ENCODE measurements at places on chromosomes 12 and 14. TPM values are rescaled to one million over a fixed set of nuclear protein-coding genes. Genes with fewer than 3 reads are reported as not detected.

GRCh38 chr12:7695566-7696197 is at the start of gene GDF3:
Gene GDF3 (minus strand): TSS chr12:7695775. CDS start chr12:7695728, 47 bp downstream.
- DNase-seq = no peak
- H3K4me3 ChIP-seq = no peak within 1 kb of the TSS
- no peaks in the 10 kb centered on the region for H3K36me3 ChIP-seq
- no peaks in the 10 kb centered on the region for H3K27me3 ChIP-seq
- H3K27ac ChIP-seq = no peak within 1 kb of the TSS

GRCh38 chr14:33504246-33505099 is 446.4 kb downstream of the EGLN3 start:
- DNase-seq = no peak
- no peak overlapping the region for H3K27ac ChIP-seq
- H3K4me3 ChIP-seq = no peak overlapping the region
- H3K27me3 ChIP-seq = no peaks in the 10 kb centered on the region
- H3K4me1 ChIP-seq = no peaks in the 10 kb centered on the region
- H3K36me3 ChIP-seq = no peaks in the 10 kb centered on the region

Gene LRTM2
- total RNA-seq = not detected

GRCh38 chr12:92290350-92290695 is 144.7 kb upstream of the BTG1 start:
- no peak for DNase-seq
- H3K27ac ChIP-seq = no peak overlapping the region
- no peaks in the 10 kb centered on the region for H3K36me3 ChIP-seq
- H3K4me3 ChIP-seq = no peak overlapping the region

- H3K36me3 ChIP-seq = no peaks in the 10 kb centered on the region
- peaks cover 34% of the 10 kb centered on the region for H3K27me3 ChIP-seq
- DNase-seq = peak; percentile 12
- H3K4me3 ChIP-seq = peak overlapping the region; percentile 58
- peaks cover 11% of the 10 kb centered on the region for H3K4me1 ChIP-seq
Measured at GRCh38 chr12:62632411-62632918, 165.8 kb downstream of the MON2 start.

Gene PSME2
- 13.7 TPM for total RNA-seq

Gene CYP46A1
- total RNA-seq = 0.25 TPM

Gene TAS2R10
- not detected for total RNA-seq

- H3K4me3 ChIP-seq = no peak overlapping the region
- DNase-seq = no peak
Measured at GRCh38 chr12:13347241-13348043, 150.9 kb downstream of the EMP1 start.

Gene ALDH1L2
- total RNA-seq = 0.95 TPM

- H3K27me3 ChIP-seq = no peaks in the 10 kb centered on the region
- no peak overlapping the region for H3K27ac ChIP-seq
- H3K36me3 ChIP-seq = no peaks in the 10 kb centered on the region
Measured at GRCh38 chr14:28344381-28344780, 422.2 kb upstream of the FOXG1 start.

Gene OR6C2
- not detected for total RNA-seq

- H3K4me3 ChIP-seq = no peak overlapping the region
- no peaks in the 10 kb centered on the region for H3K27me3 ChIP-seq
- DNase-seq = no peak
- no peaks in the 10 kb centered on the region for H3K4me1 ChIP-seq
- H3K27ac ChIP-seq = no peak overlapping the region
Measured at GRCh38 chr14:61897300-61897699, 135.1 kb downstream of the SNAPC1 start.

Gene PLXNC1
- 1.8 TPM for total RNA-seq

DNA sequence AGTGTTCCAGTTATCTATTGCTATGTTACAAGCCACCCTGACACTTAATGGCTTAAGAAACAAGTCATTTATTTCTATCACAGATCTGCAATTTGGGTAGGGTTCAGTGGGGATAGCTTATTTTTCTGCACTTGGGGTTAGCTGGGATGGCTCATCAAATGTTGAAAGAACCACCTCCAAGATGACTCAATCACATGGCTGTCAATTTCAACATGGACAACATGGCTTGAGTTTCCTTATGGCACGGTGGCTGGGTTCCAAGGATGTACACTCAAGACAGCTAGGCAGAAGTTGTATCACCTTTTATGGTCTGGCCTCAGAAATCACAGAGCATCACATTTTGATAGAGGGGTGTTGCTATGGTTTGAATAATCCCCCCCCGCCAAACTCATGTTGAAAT is 24.5 kb upstream of the IGF1 start:
- H3K4me3 ChIP-seq = no peak overlapping the region
- no peaks in the 10 kb centered on the region for H3K27me3 ChIP-seq
- H3K36me3 ChIP-seq = no peaks in the 10 kb centered on the region
- H3K4me1 ChIP-seq = no peaks in the 10 kb centered on the region
- DNase-seq = no peak

- no peak overlapping the region for H3K4me3 ChIP-seq
- no peaks in the 10 kb centered on the region for H3K27me3 ChIP-seq
- H3K27ac ChIP-seq = no peak overlapping the region
- DNase-seq = no peak
Measured at GRCh38 chr14:68270342-68270741, 450.8 kb downstream of the RAD51B start.

GRCh38 chr12:3838076-3838475 is 35.1 kb downstream of the PARP11 start:
- H3K36me3 ChIP-seq = no peaks in the 10 kb centered on the region
- no peak overlapping the region for H3K27ac ChIP-seq
- no peaks in the 10 kb centered on the region for H3K4me1 ChIP-seq
- no peaks in the 10 kb centered on the region for H3K27me3 ChIP-seq
- no peak for DNase-seq

GRCh38 chr12:10293570-10294227 is 14.0 kb upstream of the KLRD1 start:
- no peaks in the 10 kb centered on the region for H3K36me3 ChIP-seq
- no peak overlapping the region for H3K4me3 ChIP-seq
- no peaks in the 10 kb centered on the region for H3K4me1 ChIP-seq

GRCh38 chr12:85309125-85309566 is 29.1 kb downstream of the ALX1 start:
- DNase-seq = no peak
- no peak overlapping the region for H3K27ac ChIP-seq
- no peaks in the 10 kb centered on the region for H3K27me3 ChIP-seq
- H3K36me3 ChIP-seq = no peaks in the 10 kb centered on the region
- no peaks in the 10 kb centered on the region for H3K4me1 ChIP-seq
- no peak overlapping the region for H3K4me3 ChIP-seq

Gene MYL2
- 5,649 TPM for total RNA-seq

Gene ASB2
- 819 TPM for total RNA-seq

DNA sequence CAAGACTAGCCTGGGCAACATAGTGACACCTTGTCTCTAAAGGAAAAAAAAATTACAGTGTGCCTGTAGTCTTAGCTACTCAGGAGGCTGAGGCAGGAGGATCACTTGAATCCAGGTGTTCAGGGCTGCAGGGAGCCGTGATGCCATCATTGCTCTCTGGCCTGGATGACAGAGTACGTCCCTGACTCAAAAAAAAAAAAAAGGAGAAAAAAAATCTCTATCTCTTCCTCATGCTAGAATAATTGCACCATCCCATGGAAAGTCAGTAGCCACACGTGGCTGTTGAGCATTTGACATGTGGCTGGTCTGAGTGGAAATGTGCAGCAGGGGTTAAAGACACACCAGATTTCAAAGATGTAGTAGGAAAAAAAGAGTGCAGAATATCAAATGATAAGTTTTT is 3.8 kb downstream of the RILPL1 start:
- H3K27ac ChIP-seq = peak overlapping the region; percentile 85
- no peak overlapping the region for H3K4me3 ChIP-seq
- H3K36me3 ChIP-seq = no peaks in the 10 kb centered on the region

DNA sequence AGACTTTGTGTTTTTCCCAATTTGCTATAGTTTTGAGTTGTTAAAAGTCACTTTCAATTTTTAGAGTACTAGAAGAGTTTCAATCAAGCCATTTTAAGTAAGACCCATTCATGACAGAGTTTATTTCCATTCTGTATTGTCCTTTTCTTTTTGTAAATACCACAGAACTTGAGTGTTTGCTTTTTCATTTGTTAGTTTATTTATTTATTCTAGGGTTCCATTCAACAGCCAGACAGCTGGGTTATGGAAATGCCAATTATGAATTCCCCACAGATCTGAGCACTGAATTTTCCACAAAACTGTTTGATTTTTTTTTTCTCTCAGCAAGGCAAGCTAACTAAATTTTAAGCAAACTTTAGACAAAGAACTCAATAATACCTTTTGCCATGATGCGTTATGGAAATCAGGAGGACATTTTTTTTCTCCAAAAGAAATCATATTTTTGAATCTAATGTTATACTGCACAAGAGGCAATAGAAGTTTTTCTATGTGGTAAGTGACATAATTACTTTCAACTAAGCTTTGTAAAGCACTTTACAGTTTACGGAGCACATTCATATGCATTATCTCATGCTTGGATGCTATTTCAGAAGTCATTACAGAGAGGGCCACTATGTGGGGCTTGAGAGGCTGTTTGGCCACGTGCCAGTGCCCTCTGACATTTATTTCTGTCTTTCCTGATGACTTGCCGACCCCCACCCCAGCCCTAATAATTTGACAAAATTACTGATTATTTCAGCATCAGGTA is 181.5 kb downstream of the VRK1 start:
- no peak overlapping the region for H3K4me3 ChIP-seq
- no peaks in the 10 kb centered on the region for H3K27me3 ChIP-seq
- no peaks in the 10 kb centered on the region for H3K36me3 ChIP-seq

Gene TDRD9
- total RNA-seq = not detected

GRCh38 chr12:125892276-125892675 is 827.0 kb downstream of the AACS start:
- peaks cover 16% of the 10 kb centered on the region for H3K4me1 ChIP-seq
- no peak for DNase-seq
- no peaks in the 10 kb centered on the region for H3K27me3 ChIP-seq

DNA sequence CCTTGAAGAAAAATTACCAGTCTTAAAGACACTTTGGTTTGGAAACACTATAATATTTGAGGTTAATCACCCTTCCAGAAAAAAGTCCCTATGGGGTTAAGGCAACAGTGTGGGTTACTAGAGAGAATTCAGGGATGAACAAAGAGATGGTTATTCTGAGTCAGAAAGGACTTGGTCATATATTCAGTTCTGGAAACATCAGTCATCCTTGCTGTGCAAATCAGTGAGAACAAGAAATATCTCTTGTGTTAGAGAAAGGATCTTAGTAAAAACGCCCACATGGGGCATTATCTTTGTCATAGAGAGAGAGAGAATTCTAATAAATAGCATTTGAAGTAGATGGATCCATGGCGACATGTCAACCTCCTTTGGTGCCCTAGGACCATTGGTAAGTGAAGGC is 59.4 kb upstream of the E2F7 start:
- DNase-seq = no peak
- H3K36me3 ChIP-seq = no peaks in the 10 kb centered on the region
- H3K27me3 ChIP-seq = no peaks in the 10 kb centered on the region
- H3K4me3 ChIP-seq = no peak overlapping the region

GRCh38 chr14:92635896-92636295 is 112.5 kb downstream of the LGMN start:
- no peak for DNase-seq
- no peaks in the 10 kb centered on the region for H3K27me3 ChIP-seq
- H3K36me3 ChIP-seq = no peaks in the 10 kb centered on the region
- H3K27ac ChIP-seq = no peak overlapping the region
- no peaks in the 10 kb centered on the region for H3K4me1 ChIP-seq
- H3K4me3 ChIP-seq = no peak overlapping the region

- DNase-seq = no peak
- H3K4me3 ChIP-seq = no peak overlapping the region
- H3K36me3 ChIP-seq = no peaks in the 10 kb centered on the region
- H3K27me3 ChIP-seq = no peaks in the 10 kb centered on the region
Measured at GRCh38 chr14:59148334-59148900, 40.0 kb upstream of the DAAM1 start.

DNA sequence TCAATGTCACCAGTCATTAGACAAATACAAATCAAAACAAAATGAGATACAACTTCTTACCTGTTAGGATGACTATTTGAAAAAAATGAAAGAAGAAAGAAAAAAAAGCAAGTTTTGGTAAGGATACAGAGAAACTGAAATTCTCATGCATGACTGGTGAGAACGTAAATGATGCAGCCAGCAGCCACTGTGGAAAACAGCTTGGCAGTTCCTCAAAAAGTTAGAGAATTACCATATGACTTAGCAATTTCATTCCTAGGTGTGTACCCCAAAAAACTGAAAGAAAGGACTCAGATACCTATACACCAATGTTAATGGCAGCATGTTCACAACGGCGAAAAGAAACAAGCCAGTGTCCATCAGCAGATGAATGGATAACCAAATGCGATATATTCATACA is 26.6 kb downstream of the NINJ2 start:
- H3K4me1 ChIP-seq = peaks cover 57% of the 10 kb centered on the region
- no peak overlapping the region for H3K4me3 ChIP-seq
- H3K27me3 ChIP-seq = no peaks in the 10 kb centered on the region
- DNase-seq = no peak

Gene MYH6
- total RNA-seq = 1,496 TPM

- H3K27ac ChIP-seq = no peak overlapping the region
- no peak for DNase-seq
- H3K36me3 ChIP-seq = no peaks in the 10 kb centered on the region
- no peak overlapping the region for H3K4me3 ChIP-seq
- H3K4me1 ChIP-seq = no peaks in the 10 kb centered on the region
Measured at GRCh38 chr12:72974954-72975555, 702.9 kb downstream of the TRHDE start.

Gene ORAI1
- 29.0 TPM for total RNA-seq

Gene NKX2-8
- not detected for total RNA-seq

Gene SPX
- total RNA-seq = 2.4 TPM

Gene SERPINA6
- not detected for total RNA-seq

Gene HOXC12
- total RNA-seq = not detected

DNA sequence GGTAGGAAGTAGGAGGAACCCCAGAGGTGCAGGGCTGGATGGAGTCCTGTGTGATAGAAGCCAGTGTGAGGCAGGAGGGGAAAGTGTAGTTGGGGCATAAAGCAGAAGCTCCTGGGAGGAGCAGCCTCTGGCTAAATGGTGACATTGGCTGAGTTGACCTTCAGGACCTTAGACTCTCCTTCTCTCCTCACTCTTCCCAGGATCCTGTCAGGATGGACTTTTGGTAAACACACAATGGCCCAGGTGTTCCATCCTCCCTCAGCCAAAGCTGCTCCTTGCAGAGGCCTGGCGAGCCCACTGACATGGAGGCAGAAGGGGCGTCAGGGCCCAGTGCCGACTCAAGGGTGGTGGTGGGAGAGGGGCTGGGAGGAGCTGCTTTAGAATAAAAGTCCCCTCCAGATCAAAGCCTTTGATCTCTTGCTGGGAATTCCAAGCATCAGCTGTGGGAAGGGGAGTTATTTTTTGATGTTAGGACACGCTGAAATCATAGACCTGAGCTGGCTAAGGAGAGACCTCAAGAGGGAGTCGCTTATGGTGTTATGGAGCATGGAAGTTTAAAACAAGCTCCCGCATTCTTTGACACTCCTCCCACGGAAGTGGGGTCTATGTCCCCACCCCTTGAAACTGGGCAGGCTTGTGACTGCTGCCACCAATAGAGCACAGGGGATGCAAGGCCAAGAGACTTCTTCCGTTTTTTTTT is 44.1 kb downstream of the SMIM41 start:
- H3K4me3 ChIP-seq = no peak overlapping the region
- no peak overlapping the region for H3K27ac ChIP-seq

- no peak overlapping the region for H3K27ac ChIP-seq
- H3K4me1 ChIP-seq = no peaks in the 10 kb centered on the region
- H3K36me3 ChIP-seq = no peaks in the 10 kb centered on the region
- no peaks in the 10 kb centered on the region for H3K27me3 ChIP-seq
- DNase-seq = no peak
Measured at GRCh38 chr14:57987596-57988300, 121.9 kb upstream of the SLC35F4 start.
